ENCODE measurements at places on chromosomes 12 and 14.

DNA sequence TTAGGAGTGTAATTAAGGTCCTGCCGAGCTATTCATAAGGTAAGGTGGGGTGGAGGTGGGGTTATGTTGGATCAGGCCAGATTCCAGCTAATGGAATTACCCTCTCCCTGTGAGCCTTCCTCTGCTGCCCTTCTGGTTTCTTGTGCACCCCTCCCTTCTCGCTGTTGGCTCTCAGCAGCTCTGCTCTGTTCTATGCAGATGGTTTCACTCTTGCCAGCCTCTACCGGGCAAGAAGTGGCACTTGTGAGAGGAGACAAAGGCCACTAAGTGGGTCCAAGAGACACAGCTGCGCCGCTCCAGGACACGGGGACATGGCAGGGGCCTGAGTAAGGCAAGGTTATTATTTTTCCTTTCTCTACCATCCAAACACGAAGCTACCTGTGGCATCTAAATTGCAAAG, 334.4 kb downstream of the EMP1 start:
- no peak for DNase-seq
- H3K27ac ChIP-seq, result no peak overlapping the region
- H3K4me3 ChIP-seq, result no peak overlapping the region

DNA sequence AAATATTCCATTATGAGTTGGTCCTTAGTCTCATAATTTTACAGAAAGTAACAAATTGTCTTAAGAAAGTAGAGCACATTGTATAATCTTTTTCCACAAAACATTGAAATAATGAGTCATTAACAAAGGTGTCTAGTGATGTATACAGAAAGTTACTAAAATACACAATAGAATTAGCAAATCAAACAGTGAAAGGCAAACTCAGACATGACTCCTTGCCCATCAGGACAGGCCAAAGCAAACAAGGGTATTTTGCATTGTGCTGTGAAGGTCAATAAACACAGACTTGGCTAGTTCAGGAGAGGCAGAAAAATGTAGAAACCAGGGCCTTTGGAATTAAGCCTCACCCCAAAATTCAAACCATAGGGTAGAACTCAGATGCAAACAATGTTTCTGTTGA, 37.3 kb downstream of the SIX4 start:
- H3K4me1 ChIP-seq, result no peaks in the 10 kb centered on the region
- no peaks in the 10 kb centered on the region for H3K27me3 ChIP-seq
- H3K4me3 ChIP-seq, result no peak overlapping the region
- no peak overlapping the region for H3K27ac ChIP-seq
- H3K36me3 ChIP-seq, result no peaks in the 10 kb centered on the region

- H3K27me3 ChIP-seq, result peaks cover 23% of the 10 kb centered on the region
- no peak overlapping the region for H3K4me3 ChIP-seq
- no peak overlapping the region for H3K27ac ChIP-seq
- peaks cover 2% of the 10 kb centered on the region for H3K4me1 ChIP-seq
These were observed 51.7 kb upstream of the BCL11B start for GRCh38 chr14:99323603-99324185.

DNA sequence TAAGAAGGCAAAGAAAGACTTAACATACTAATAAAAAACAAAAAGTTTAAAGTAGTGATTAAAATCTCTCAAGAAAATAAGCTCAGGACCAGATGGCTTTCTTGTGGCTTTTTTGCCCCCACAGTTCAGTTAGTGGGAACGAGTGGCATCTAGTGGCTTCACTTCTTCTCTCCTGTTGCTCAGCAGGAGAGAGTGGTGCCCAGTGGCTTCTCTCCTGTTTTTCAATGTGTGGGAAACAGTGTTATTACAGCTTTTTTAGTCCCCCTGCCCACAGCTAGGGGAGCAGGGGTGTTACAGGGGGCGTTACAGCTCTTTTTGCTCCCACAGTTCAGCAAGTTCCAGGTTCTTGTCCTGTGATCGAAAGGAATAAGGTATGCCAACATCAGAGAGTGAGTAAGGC, 135.2 kb downstream of the RERGL start:
- no peak overlapping the region for H3K4me3 ChIP-seq
- DNase-seq, result no peak
- no peaks in the 10 kb centered on the region for H3K27me3 ChIP-seq
- H3K36me3 ChIP-seq, result no peaks in the 10 kb centered on the region
- no peaks in the 10 kb centered on the region for H3K4me1 ChIP-seq

- H3K27ac ChIP-seq, result no peak overlapping the region
- H3K4me3 ChIP-seq, result no peak overlapping the region
- no peak for DNase-seq
- no peaks in the 10 kb centered on the region for H3K36me3 ChIP-seq
- peaks cover 17% of the 10 kb centered on the region for H3K27me3 ChIP-seq
- H3K4me1 ChIP-seq, result no peaks in the 10 kb centered on the region
These were observed 128.9 kb downstream of the SNAPC1 start for GRCh38 chr14:61891170-61891569.

- H3K4me3 ChIP-seq, result no peak overlapping the region
- H3K36me3 ChIP-seq, result no peaks in the 10 kb centered on the region
- H3K27me3 ChIP-seq, result no peaks in the 10 kb centered on the region
- H3K27ac ChIP-seq, result no peak overlapping the region
- peaks cover 30% of the 10 kb centered on the region for H3K4me1 ChIP-seq
These were observed 51.0 kb upstream of the NCOR2 start for GRCh38 chr12:124618291-124618902.

DNA sequence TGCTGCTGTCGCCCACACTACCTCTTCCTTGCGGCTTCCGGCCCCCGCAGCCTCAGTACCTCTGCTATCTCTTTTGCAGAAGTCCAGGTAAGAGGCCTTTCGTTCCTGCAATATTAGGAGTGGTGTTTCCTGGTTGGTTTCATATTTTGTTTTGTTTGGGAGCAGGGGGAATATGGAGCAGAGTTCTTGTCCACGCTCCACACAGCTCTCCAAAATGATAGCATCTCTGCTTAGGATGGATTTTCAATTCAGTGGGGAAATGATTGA, 768 bp downstream of the OXA1L start:
- peaks cover 21% of the 10 kb centered on the region for H3K36me3 ChIP-seq
- H3K4me3 ChIP-seq, result peak overlapping the region; percentile 99

DNA sequence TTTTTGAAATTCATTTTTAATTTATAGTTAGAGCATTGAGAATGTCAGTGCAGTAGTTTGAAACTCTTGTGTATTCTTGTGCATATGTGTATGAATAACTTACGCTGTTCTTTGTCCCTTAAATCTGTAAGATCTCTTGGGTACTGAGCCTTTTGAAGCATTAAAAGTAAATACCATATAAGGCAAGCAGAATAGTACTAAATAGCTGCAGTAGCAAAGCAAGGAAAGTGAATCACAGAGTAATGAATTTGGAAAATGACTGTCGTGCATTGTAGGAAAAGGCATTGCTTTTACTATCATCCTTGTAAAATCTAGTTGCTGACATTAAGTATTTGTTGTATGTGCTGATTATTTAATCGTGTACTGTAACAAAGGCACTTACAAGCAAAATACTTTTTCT, 12.1 kb downstream of the CNOT2 start:
- H3K27me3 ChIP-seq, result no peaks in the 10 kb centered on the region
- no peak overlapping the region for H3K4me3 ChIP-seq
- peaks cover 6% of the 10 kb centered on the region for H3K36me3 ChIP-seq
- peak; percentile 38 for DNase-seq

All from mesenchymal stem cell (in vitro differentiated cells and primary cell).